ENCODE measurements at places on chromosomes 4 and X. TPM values are rescaled to one million over a fixed set of nuclear protein-coding genes. Genes with fewer than 3 reads are reported as not detected.

Gene GABRG1
- not detected for total RNA-seq

Gene SLAIN2
- 60.4 TPM for total RNA-seq

Gene UGT2B17
- total RNA-seq: not detected

Gene PCGF3
- 26.0 TPM for total RNA-seq

Gene DDX53
- total RNA-seq: not detected

Gene OPHN1
- 4.5 TPM for total RNA-seq

DNA sequence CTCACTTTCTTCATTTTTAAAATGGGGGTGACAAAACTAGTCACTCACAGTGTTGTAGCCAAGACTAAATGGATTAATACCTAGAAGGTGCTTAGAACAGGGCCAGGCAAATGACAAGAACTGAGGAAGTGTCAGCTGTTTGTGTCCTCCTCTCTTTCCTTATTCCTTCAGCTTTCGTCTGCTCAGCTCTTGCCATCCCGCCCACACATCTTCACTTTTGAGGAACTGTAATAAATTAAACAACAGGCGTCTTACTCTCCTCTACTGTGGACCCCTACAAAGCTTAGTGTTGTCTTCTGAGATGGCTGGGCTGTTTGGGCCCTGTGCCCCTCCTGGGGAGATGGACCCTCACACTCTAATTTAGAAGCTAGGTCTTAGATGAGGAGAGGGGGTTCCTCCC lies 2.7 kb downstream of the HPSE start:
- no peak for DNase-seq

DNA sequence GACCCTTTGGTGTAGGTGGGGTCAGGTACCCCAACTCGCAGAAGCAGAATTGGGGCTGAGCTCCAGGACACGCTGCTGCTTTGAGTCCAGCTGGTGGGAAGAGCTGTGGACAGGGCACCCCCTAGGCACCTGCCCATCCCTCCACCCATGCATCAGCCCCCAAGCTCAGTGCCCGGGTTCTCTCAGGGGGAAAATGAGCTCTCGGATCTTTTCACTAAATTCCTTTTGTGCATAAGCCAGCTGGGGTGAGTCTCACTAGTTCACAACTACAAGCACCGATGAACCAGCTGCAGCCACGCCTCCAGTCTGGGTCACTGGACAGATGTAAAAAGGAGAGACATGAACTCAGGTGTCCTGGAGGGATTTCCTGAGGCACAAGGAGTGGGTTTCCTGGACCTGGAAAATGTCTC lies 286.8 kb downstream of the CRLF2 start:
- no peak for DNase-seq

DNA sequence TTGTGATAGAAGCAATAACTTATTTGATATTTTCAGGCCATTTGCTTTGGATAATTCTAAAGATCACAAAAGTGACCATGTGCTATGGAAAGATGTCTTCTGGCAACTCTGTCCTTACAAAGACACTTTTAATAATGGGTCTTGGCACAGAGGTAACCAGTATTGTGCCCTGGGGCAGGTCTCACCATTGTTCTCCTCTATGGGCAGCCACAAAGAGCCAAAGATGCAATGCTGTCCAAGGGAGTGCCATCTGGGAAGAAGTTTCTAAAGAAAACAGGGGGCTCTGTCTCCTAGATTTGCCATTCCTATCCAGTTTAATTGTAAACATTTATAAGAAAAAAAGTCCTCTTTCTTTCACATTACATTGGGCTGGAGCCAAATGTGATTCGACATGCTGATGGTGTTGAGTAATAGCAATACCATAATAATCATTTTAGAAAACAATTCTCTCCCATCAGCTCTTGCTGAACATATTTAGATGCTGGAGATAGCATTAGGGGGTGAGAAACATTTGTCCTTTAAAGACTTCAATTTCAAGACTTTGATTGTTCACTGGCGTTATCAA lies 179.9 kb downstream of the KIT start:
- peak; percentile 21 for DNase-seq

GRCh38 chr4:185846505-185847150 lies 34.6 kb upstream of the SORBS2 start:
- peak; percentile 37 for DNase-seq

DNA sequence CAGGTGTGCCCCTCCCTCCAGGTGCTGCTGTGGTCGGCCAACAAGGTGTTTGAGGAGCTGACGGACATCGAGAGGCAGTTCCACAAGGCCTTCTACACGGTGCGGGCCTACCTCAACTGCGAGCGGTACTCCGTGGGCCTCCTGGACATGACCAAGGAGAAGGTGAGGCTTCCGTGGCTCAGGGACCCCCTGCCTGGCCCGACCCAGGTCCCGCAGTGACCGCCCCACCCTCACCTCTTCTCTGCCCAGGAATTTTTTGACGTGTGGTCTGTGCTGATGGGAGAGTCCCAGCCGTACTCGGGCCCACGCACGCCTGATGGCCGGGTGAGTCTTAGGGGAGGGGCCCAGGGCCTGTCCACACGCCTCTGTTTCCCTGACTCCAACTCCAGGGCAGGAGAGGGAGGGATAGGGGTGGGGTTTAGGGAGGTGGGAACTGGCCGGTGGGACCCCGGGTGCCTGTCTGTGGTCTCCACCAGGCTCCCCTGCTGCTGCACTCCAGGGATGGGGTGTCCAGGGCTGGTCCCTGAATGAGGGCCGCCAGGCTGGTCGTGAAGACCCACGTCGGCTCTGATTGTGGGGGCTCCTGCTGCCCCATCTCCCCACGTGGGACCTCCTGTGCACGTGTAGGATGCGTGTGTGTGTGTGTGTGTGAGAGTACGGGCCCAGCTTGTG lies 20.1 kb downstream of the ATP5ME start:
- no peak for DNase-seq

DNA sequence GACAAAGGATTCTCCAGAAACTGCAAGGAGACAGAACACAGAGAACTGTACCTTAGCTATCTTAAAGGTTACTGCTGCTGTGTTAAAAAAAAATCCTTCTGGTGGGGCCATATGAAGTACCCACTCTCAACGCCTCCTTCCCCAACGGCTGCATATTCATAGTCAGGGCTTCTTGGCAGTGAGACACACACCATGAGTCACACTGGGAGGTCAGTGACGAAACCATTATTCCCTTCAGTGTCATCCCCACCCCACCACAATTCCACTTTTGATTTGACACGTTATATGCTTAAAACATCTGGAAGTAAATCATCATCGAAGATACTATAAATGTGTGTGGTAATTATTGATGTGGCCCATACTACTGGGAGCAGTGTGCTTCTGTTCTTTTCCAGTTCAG lies 271.5 kb downstream of the LDB2 start:
- DNase-seq: peak; percentile 96

Data from GM23248 (cell line).